ENCODE measurements at places on chromosomes 7 and 10.

- no peak for DNase-seq
These were observed 13.0 kb upstream of the ELN start for GRCh38 chr7:74014931-74015330.

GRCh38 chr7:34219153-34219718 is 313.9 kb downstream of the BMPER start:
- no peak for DNase-seq

- DNase-seq: no peak
These were observed 1.2 kb upstream of the CALU start for GRCh38 chr7:128737867-128738385.

- DNase-seq: no peak
These were observed 35.6 kb upstream of the TCF7L2 start for GRCh38 chr10:112914288-112914952.
